ENCODE measurements at places on chromosomes 2 and 18.

DNA sequence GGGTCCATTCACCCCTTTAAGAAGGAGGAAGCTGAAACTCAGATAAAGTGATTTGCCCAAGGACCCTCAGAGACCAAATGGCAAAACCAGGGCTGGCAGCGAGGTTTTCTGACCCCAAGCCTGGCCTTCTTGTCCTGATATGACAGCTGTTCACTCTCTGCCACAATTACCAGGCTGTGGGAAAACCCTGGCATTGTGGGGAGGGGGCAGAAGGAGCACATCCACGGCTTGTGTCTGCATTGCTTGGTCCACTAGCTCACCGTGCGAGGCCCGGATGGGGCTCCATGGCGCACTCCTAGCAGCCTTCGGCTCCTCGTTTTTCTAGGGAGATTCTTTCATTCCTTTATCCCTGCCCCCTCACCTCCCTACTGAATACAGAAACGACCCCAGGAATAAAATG lies 143.4 kb upstream of the SIX2 start:
- no peak for DNase-seq

DNA sequence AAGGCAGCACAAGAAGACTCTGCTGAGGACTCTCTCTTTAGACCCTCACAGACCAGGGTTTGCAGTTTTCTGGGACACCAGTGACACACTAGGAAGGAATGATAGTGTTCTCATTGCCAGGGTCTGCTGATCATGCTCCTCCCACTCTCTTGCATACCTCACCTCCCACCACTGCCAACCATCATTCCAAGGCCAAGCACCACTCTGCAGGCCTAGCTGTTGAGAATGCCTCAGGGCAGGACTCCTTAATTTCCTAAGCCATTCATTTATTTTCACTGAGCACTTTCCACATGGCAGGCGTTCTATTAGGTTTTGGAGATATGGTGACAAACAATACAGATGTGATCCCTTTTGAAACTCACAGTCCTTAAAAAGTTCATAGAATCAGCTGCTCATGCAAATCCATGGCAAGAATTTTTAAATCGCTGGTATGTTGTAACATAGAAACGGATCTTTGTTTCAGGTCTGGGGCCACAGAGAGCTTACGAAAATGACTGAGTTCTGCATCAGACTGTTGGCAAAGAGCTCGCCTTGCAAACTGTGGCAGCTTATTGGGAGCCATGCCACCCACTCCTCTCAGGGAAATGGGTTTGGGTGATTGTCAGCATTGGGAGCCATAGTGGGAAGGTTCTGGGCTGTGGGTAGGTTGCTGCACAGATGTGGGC lies 78.5 kb downstream of the XDH start:
- DNase-seq, result no peak

DNA sequence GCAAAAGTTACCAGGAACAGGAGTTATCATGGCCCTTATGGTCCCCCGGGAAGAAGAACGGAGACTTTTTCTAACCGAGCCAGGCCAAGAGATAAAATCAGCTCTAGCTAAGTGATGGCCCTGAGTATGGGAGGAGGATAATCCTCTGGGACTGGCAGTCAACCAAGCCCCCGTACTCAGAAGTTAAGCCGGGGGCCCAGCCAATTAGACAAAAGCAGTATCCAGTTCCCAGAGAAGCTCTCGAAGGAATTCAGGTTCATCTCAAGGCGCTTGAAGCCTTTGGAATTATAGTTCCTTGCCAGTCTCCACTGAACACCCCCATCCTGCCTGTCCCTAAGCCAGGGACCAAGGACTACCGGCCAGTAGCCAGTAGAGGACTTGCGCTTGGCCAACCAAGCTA lies 365.3 kb upstream of the TCF4 start:
- DNase-seq, result no peak

- DNase-seq, result peak; percentile 16
Measured at GRCh38 chr2:148967578-148967977, 70.9 kb upstream of the LYPD6B start.

- no peak for DNase-seq
Measured at GRCh38 chr2:39488450-39488849, 51.4 kb upstream of the MAP4K3 start.
